ENCODE measurements at places on chromosomes 6 and 20.
A peak's percentile ranks its signal among the peaks of the same experiment; 100 is the strongest.

- no peak for DNase-seq
Observed at GRCh38 chr6:11667876-11668275, 110.7 kb downstream of the ADTRP start.

- DNase-seq: no peak
Observed at GRCh38 chr6:165227644-165228329, 81.6 kb downstream of the C6orf118 start.

DNA sequence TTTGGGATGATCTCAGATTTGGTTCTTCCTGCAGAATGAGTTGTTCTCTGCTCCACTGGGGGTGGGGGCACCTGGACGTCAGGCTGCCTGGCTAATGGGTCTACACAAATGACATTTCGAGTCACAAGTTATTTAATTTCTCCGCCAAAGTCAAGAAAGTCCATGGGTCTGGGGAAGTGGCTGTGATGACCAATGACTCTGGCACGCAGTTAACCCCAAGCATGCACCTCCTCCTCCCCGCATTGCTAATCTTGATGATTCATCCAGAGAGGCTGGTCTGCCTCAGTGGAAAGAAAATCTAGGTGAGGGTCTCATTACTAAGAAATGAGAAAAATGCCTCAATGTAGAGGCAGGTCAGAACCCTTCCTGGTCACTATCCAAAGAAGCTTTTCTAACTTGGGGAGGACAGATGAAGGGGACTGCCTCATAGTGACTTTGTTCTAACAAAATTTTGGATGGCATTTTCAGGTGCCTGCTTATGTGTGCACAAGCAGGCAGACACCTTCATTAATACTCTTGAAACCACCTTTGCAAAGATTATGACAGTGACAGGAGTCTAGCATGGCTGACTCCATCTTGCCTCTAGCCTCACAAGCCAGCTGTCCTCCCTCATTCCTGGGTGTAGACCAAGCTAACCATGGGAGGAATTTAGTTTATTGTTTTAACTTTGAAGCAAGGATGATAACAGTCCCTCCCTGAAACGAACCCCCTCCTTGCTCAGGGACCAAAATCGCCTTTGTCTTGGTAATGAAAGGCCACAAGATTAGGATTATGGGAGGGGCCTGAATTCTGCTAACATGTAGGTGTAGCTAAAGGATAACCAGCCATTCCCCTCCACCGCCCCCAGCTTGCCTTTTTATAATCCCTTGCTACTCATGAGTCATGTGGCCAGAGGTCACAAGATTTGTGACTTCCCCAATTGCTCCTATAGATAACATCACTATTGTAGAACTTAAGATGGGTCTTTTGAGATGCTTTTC, 98.6 kb upstream of the MRPS10 start:
- no peak for DNase-seq

GRCh38 chr6:168640768-168641167, 199.8 kb downstream of the SMOC2 start:
- no peak for DNase-seq

DNA sequence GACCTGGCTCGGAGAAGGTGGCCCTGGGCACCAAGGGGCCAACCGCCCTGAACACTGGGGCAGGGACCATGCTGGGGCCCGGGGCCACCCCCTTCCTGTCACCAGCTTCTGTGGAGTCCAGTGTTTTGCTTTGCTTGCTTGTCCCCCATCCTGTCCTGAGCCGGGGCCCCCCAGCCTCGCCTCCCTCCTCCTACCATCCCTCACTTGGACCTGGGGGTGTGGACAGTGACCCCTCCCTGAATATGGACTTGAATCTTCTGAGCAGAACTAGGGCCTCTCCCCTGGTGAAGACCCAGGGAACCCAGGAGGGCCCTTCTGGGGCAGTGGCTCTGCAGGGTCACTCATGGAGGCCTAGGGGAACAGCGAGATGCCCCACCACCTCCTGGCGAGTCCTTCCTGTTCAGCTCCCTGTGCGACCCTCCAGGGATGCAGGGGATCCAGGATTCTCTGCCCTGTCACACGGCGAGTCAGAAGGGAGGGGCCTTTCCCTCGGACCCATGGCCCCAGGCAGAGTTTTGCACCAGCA, 41.6 kb downstream of the VSTM2L start:
- DNase-seq: no peak

DNA sequence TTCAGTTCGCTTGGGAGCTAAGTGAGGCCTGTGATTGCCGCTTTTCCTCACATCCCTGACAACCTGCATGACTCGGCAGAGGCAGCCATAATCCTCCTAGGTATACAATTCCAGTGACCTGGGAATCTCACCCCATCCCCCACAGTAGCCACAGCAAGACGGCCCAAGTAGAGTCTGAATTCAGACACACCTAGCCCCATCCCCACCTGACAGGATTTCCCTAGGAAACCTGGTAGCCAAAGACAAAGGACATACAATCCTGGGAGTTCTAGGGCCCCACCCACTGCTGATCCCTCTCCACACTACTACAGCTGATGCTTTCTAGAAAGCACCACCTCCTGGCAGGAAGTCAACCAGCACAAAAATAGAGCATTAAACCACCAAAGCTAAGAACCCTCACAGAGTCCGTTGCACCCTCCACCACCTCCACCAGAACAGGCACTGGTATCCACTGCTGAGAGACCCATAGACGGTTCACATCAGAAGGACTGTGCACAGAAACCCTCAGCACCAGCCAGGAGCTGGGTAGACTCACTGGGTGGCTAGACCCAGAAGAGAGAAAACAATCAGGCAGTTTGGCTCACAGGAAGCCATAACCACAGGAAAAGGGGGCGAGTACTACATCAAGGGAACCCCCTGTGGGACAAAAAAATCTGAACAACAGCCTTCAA, 17.9 kb upstream of the RUNX2 start:
- peak; percentile 13 for DNase-seq

DNA sequence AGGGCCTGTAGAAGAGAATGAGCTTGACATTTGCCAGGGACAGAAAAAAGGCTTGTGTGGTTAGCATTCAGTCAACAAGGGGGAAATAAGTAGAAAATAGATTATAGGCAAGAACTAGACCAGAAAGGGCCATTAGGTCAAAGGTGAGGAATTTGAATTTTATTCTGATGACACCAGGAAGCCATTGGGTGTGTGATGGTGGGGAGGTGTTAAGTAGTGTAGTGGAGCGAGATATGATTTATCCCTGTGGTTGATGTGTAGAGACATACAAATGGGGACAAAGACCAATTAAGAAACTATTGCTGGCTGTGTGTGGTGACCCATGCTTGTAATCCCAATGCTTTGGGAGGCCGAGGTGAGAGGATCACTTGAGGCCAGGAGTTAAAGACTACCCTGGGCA, 11.0 kb downstream of the DSTN start:
- no peak for DNase-seq

Measured in stimulated activated CD4-positive, alpha-beta T cell treated with anti-CD3 and anti-CD28 coated beads, Interleukin-4, amount 100 ng/mL, for 4 hours (primary cell).